ENCODE measurements at places on chromosomes 1 and 21.

- no peak for DNase-seq
Observed at GRCh38 chr1:17890056-17890814, 135.1 kb downstream of the ACTL8 start.

GRCh38 chr1:61682891-61683290 lies 42.0 kb downstream of the TM2D1 start:
- no peak for DNase-seq

GRCh38 chr1:194378517-194378916 lies 1192.1 kb upstream of the B3GALT2 start:
- no peak for DNase-seq

DNA sequence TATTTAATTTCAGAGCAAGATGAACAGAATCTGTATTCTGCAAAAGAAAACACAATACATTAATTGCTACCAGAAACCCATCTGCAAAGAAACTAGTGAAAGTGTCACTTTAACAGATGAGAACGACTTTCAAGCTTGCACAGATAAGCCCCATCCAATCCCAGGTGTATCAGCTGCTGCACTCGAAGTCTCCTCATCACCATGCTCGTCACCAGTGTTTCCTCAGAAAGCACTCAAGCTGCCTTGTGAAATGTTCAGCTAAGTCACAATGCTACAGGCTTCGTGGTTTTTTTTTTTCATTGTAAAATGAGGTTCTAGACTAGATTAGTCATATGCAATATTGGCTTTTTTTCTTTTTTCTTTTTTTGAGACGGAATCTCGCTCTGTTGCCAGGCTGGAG lies 3.3 kb upstream of the TOMM20 start:
- no peak for DNase-seq
